ENCODE measurements at places on chromosomes 6 and 20.
A peak's percentile ranks its signal among the peaks of the same experiment; 100 is the strongest.

GRCh38 chr6:323730-324088 is 31.4 kb downstream of the DUSP22 start:
- DNase-seq, result no peak

DNA sequence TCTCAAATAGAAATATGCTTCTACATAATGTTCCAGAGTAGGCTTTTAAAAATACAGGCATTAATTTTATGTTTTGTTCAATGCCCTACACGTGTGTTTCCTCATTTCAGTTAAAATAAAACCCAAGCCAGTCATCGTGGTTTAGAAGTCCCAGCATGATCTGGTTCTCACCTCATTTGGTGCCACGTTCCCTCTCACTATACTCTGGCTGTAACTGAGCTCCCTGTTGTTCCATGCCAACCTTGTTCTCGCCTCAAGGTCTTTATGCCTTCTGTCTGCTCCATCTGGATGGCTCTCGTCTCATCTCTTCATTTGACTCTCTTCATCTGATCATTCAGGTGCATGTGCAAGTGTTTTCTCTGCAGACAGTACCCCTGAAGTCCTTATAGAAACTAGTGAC is 32.6 kb downstream of the HDGFL1 start:
- no peak for DNase-seq

- DNase-seq, result no peak
Observed at GRCh38 chr6:143515061-143515760, 3.7 kb upstream of the FUCA2 start.

DNA sequence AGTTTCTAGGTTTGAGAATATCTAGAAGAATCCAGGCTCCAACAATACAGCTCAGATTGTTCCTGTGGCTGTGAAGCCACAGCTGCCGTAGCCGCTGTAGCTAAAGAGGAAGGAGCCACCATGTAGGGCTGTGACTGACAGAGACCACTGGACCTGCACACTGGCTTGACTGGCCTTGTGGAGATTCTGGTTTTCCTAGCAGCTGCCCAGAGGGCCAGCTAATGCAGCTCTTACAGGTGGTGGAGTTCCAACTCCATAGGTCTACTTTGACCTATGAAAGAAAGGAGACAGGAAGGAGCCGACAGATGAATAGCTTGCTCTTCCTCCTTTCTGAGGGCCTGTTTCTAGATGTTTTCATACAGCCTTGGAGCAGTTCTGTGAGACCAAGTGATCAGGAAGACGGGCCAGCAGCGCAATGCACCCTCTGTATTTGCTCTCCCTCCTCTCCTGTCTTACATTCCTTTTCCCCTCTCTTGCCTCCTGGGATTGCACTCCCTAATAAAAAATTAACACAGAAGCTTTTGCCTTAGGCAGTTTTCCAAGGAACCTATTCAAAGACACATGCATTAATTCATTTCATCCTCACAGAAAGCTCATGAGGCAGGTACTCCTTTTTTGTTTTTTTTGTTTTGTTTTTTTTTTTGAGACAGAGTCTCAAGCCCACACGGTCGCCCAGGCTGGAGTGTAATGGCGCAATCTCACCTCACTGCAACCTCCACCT is 51.8 kb upstream of the MYB start:
- DNase-seq, result peak; percentile 28

GRCh38 chr20:38355161-38356012 is 9.1 kb downstream of the LBP start:
- no peak for DNase-seq

- DNase-seq, result no peak
Observed at GRCh38 chr6:133899556-133899955, 10.6 kb downstream of the TCF21 start.

DNA sequence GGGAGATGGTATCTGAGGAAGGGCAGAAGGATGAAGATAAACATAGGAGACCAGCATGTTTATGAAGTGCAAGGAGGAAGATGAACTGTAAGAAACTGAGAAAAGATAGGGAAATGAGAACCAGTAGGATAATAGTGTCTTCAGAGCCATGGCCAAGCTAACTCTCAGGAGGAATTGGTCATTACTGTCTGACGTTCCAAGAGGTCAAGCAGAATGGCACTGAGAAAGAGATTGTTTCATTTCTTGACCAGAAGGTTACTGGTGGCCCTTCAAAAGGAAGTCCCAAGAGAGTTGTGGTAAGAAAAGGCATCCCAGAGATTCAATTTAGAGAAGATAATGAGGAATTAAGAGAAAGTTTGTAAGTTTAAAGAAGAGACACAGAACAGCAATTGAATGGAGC is 47.5 kb downstream of the EYA4 start:
- no peak for DNase-seq

- no peak for DNase-seq
Observed at GRCh38 chr6:47700053-47700452, 1.7 kb downstream of the ADGRF4 start.

DNA sequence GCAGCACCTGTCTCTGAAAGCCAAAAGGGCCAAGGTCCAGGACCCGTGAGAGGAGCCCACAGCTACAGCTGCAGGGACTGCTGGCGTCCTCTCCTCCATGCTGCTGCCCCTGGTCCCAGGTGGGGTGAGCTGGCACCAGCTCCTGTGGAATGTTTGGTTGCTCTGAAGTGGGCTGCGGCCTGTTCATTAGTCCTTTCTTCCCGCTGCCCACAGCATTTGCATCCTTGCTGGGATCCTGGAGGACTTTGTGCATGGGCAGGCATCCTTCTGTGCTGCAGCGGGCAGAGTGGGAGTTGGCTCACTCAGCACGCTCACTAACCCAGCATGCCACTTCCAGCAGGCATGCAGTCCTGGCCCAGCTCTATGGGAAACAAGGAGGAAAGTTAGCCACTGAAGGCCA is 76.4 kb downstream of the DHX35 start:
- no peak for DNase-seq

GRCh38 chr6:31851485-31851832 is 11.2 kb downstream of the NEU1 start:
- DNase-seq, result no peak

GRCh38 chr20:37920270-37920669 is 17.3 kb downstream of the VSTM2L start:
- DNase-seq, result no peak

- DNase-seq, result no peak
Observed at GRCh38 chr6:42530751-42531150, 33.1 kb upstream of the UBR2 start.

- no peak for DNase-seq
Observed at GRCh38 chr6:134630508-134631121, 312.7 kb upstream of the SGK1 start.

DNA sequence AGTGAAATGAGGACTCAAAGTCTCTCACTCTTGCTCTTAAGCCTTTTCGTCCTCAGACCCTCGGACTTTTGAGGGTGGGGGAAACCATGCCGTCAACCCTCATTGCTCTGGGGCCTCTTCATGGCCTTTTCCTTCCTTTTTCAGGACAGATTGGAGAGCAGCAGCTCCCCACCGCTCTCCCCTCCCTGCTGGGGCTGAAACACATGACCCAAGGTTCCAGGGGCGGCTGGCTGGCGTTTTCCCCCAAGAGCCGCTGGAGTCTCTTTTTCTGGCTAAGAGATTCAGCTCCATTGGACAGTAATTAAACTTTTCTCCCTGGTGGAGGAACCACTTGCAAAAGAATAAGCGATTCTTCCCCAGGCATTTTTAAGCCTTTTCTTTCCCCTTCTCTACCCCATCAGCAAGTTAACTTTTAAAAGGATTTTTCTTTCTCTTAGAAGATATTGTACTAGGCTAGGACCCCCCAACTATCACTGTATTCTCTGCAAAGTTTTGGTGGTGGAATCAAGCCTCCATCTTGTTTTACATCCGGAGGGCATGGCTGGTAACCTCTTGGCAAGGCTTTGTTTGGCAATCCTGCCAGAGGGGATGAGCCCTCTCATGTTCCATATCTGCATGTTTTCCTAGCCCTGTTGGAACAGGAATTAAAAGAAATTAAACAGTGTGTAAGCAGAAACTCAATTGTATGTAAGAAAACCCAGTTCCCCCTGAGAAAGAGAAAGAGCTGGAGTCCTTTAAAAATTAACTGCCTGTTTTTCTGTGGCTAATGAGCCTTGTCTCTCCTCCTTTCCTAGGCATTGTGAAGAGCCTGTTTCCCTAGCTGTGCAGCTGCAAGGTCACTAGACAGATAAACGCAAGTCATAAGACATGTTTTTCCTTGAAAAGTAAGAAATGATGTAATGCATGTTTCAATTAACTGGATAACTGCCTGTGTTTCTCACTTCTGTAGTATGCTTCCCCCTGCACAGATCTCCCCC is 100.8 kb upstream of the GPR6 start:
- DNase-seq, result no peak

DNA sequence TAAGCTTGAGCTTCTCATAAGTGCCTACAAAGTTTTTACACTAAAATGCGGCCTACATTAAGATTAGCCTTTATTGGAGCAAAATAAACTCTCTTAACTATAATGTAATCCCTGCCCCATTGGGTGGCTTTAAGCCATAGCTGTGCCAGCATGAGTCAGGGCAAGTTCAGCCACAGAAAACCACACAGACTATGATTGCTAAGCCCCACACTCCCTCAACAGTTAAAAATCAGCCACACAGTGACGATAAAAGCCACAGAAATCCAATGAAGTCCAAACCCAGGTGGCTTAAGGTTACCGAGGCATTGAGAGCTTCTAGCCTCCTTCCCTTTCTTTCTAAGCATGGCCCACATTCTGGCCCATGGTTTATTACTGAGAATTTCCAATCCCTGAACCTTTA is 61.6 kb downstream of the GRM1 start:
- DNase-seq, result no peak

DNA sequence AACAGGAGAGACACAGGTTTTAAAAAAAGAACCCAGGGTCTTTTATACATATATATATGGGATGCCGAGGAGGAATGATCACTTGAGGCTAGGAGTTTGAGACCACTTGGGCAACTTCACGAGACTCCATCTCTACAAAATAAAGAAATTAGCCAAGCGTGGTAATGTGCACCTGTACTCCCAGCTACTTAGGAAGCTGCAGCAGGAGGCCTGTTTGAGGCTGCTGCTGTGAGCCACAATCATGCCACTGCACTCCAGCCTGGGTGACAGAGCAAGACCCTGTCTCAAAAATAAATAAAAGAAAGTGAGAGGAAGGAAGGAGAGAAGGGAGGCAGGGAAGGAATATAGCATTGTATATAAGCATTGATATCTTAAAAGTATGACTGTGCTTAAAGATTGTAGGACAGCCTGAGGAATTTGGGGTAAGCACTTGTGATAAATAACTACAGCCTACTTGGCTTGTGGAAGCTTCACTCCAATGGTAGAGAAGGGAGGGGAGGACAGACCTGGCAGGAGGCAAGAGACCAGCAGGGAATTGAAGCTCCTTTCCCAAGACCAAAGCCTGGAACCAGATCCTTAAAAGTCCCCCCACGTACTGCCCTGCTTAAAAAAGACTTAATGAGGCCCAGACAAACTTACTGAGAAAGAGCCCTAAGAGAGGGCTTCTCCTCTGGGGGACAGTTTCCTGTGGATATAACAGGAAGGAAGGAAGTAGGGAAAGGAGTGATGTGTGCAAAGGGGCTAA is 2.5 kb upstream of the SNTA1 start:
- DNase-seq, result no peak

DNA sequence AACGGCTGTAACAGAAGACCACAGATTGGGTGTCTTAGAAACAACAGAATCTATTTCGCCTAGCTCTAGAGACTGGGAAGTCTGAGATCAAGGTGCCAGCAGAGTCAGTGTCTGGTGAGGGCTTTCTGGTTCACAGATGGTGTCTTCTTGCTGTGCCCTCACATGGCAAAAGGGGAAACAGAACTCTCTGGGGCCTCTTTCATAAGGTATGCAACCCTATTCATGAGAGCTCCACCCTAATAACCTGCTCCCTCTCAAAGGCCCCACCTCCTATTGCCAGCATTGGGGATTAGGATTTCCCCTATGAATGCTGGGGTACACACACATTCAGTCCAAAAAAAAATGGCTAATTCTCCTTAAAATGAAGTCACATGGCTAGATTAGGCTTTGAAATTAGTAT is 10.0 kb downstream of the TXNDC5 start:
- no peak for DNase-seq

Measured in CD4-positive, alpha-beta T cell treated with Interleukin-17A for 1 hour (primary cell).